ENCODE measurements at places on chromosomes 3 and 15.

DNA sequence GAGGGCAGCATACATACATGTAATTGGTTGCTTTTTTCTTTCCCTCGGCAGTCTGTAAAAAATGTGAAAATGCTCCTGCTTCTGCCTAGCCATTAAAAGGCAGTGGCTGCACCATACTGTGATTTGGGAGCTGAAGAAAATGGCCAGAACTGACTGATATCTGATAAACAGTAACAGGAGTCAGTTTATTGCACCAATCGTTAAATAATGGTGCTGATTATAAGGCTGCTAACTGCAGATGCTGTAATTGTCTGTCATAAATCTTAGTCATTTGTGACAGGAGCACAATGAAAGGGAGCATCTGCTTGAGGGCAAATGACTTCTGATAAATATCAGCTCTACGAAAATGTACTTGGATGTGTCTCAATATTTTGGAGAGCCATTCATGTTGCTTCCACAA lies 263.1 kb upstream of the DNAJC19 start:
- DNase-seq: no peak

DNA sequence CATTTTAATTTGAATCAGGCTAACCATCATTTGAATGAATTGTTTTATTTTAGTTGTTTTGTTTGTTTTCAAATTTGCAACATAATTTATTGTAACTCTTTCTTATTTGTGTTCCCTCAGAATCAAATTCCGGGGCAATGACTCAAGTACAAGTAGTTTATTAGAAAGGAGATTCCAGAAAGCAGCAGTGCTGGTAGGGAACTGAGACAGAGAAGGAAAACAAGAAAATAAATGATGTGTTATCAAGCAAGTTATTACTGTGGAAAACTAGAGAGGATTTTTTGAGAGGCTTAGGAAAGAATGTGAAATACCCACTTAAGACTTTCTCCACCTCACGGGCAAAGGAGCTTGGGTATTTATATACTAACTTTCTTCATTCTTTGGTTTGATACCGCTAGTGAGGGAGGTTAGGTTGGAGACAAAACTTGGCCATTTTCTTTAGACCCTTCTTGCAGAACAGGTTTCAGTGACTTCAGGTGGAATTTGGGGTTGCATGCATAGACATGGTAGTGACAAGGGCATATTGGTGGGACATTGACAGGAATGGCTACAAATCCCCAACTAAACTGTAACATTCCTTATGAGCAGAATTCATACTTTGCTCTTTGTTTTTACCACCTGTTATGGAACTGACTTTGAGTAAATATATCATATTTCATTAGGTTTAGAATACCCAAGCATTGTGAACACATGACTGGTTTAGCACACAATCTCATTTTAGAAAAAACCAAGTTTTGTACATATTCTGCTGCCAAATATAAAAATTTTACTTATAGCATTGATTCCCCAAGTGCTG lies 254.3 kb downstream of the ZBBX start:
- DNase-seq: no peak

- no peak for DNase-seq
Measured at GRCh38 chr3:139197251-139197650, 146.6 kb upstream of the MRPS22 start.

- DNase-seq: no peak
Measured at GRCh38 chr15:37517191-37517895, 417.0 kb upstream of the MEIS2 start.

- DNase-seq: no peak
Measured at GRCh38 chr3:19256313-19256712, 108.0 kb downstream of the KCNH8 start.

DNA sequence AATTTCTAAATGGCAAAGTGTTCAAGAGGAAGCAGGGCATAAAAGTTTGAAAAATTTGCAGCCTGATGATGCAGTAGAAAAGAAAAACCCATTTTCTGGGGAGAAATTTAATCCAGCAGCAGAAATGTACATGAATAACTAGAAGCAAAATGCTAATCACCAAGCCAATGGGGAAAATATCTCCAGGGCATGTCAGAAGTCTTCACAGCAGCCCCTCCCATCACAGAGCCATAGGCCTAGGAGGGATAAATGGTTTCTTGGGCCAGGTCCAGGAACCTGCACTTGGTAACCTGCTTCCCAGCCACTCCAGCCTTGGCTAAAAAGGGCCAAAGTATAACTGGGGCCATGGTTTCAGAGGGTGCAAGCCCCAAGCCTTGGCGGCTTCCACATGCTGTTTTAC lies 22.6 kb downstream of the OSTN start:
- no peak for DNase-seq

- no peak for DNase-seq
Measured at GRCh38 chr15:47756872-47757271, 39.6 kb downstream of the SEMA6D start.

- DNase-seq: no peak
Measured at GRCh38 chr3:153379516-153379915, 217.5 kb downstream of the RAP2B start.

DNA sequence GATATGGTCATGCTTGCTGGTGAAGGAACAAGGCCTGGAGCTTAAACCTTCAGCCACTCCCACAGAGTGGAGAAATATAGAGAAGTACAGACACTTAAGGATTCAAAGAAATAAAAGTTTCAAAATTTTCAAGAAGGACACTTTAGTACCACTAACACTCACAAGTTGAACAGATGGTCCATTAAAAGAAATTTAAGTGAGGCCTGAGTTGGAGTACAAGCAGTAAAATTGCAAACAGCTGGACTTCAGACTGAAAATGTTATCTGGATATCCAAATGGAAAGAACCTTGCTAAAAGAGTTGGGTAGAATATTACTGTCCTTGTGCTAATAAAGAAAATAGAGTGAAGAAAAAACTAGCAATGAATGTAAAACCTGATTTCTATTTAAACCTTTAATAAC lies 397.1 kb upstream of the KCNMB2 start:
- no peak for DNase-seq

DNA sequence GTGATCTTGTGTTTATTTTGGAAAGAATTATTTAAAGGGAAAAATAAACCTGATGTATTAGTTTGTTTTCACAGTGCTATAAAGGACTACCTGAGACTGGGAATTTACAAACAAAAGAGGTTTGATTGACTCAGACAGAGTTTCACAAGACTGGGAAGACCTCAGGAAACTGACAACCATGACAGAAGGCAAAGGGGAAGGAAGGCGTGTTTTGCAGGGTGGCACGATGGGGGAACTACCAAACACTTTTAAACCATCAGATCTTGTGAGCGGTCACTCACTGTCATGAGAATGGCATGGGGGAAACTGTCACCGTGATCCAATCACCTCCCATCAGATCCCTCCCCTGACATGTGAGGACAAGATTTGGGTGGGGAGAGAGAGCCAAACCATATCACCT lies 87.0 kb downstream of the TP63 start:
- no peak for DNase-seq

DNA sequence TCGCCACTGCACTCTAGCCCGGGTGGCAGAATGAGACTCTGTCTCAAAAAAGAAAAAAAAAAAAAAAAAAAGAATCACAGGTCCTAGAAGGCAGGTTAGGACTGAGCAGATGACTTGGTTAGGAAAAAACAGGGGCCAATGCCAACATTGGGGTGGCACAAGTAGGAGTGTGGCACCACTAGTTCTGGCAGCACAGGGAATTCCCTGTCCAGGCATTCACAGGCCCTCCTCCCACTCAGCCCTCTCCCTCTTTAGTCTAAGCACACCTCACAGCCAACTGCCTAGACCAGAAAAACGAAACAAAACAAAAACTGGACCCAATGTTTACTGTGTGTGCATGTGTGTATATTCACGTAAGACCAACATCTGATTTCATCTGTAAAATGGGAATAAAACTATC lies 10.5 kb downstream of the THOC7 start:
- DNase-seq: no peak

- DNase-seq: no peak
Measured at GRCh38 chr3:157931517-157931916, 174.7 kb downstream of the SHOX2 start.

DNA sequence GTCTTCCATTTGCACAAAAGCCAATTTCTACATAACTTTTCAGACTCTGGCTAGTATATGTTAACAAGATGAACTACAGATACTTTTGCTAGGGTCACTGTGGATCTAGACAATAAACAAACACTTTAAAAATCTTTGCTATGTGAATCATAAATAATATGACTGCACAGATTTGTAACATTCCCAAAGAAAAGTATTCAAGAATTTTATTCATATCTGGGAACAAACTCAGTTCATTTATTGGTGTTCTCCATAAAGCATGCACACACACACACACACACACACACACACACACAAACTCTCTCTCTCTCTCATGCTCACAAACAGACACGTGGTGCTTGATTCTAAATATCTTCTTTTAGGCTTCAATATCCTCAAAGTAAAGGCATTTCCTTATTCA lies 18.8 kb upstream of the THRB start:
- no peak for DNase-seq

- no peak for DNase-seq
Measured at GRCh38 chr15:43183270-43183669, 1.9 kb upstream of the CCNDBP1 start.

DNA sequence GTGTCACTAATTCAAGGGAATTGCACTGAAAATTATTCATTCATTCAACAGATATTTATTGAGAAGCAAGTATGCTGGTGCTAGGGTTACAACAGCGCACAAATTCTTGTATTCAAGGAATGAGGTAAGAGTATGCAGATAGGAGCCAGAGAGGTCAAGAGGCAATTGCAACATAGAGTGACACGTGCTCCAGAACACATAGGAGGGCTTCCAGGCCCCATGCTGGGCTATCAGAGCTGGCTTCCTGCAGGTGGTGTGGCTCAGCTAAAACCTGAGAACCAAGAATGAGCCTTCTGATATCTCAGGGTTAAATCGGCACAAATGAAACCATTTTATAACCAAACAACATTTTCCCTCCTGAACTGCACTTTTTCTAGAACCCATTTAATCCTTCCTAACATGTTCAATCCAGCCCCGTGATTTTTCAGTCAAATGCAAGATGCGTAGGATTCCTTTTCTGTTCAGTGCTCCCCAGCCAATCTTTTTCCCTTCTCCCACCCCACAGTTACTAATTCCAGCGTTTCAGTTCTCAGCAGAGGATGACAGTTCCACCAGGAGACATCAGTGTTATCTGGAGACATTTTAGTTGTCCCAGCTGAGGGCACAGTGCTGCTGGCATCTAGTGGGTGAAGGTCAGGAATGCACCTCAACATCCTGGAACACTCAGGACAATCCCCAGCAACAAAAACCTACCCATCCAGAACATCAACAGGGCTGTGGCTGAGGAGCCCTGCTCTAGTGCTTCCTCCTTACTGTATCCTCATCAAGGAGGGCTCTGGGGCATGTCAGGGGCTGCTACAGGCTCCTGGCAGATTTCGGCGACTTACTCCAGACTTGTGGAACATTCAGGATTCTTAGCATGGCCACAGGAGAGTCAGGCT lies 13.1 kb downstream of the CCR5AS start:
- DNase-seq: no peak

All from esophagus muscularis mucosa (tissue), 4 donors.